Astrocyte of the spinal cord (primary cell): ENCODE measurements at places on chromosomes 4 and X.

DNA sequence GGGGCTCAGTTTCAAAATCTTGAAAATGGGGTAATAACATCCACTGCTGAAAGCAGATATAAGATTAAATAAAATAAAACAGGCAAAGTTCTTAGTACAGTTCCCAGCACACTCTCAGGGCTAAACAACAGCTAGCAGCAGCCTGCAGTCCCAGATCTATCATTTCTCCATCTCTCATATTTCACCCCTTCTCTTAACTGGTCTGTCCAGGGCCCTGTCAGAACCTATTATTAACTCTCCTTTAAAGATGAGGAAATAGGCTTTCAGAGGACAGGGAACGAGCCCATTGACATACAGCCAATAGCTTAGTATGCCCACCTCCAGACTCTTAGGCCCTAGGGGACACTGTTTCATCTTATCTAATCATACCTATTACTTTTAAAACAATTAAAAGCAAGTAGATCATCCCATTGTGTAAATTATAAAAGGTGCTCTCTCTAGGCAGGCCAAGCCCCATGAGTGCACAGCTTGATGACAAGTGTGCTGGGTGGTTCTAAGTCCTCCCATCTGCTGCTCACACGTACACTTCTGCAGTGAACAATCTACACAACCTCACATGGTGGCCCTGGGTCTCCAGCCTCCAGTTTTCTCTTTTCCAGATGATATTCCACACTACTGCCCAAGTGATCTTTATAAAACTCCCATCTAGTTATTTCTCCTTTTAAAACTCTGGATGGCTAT lies 119.0 kb downstream of the APBB2 start:
- no peak for DNase-seq

GRCh38 chrX:110168585-110168984 lies 149.3 kb downstream of the AMMECR1 start:
- DNase-seq = peak; percentile 80

GRCh38 chr4:56803471-56803870 lies 18.0 kb downstream of the SPINK2 start:
- peak; percentile 37 for DNase-seq

DNA sequence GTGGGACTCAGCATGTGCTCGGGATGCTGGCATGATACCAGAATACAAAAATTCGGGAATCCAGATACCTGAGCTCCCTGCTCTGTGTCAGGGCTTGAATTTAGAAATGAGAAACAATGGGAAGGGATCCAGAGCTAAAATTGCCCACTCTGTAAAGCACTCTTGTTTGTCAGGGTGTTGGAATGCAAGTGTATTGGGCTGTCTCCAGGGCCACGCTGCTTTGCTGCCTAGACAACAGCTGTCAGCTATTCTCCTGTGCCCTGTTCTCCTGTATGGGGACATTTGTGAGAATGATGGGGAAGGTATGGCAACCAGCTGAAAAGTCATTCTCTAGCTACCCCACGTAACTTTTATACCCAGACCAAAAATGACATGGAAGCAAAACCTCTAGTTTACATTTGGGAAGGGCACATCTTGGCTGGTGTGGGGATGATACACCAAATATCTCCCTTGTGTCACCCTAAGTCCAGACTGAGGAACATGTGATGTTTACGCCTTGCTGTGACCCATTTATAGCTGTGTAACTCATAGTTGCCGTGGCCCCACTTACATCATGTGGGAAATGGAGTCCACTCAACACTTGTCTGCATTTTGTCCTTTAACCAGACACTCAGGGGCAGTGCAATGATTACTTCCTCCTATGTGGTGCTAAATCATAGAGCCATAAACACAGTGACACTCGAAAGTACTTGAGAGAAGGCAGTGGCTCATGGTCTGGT lies 46.6 kb downstream of the SMPX start:
- DNase-seq = no peak

- DNase-seq = peak; percentile 50
Measured at GRCh38 chr4:67700116-67700737, 728 bp downstream of the UBA6 start.

GRCh38 chr4:183758061-183758757 lies 99.1 kb downstream of the TRAPPC11 start:
- no peak for DNase-seq

DNA sequence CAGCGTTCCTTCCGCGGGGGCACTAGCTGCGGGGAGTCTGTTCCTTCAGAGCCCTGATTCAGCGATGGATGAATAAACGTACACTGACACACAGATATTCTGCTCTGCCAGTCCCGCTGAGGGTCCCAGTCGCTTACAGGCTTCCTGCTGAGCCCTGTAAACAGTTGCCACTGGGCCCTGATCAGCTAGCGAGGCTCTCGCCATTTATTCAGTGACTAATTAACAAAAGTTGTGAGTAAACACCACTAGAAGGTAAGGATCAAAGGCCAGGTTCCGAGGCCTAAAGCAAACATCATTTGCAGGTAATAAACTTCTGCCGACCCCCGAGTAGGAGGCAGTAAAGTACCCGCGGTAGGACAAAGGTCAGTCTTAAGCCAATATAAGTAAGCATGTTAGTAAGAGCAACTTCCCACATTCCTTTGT lies 442.6 kb upstream of the GALNT7 start:
- DNase-seq = no peak

- peak; percentile 39 for DNase-seq
Measured at GRCh38 chrX:136750364-136750763, 30.4 kb downstream of the ARHGEF6 start.

DNA sequence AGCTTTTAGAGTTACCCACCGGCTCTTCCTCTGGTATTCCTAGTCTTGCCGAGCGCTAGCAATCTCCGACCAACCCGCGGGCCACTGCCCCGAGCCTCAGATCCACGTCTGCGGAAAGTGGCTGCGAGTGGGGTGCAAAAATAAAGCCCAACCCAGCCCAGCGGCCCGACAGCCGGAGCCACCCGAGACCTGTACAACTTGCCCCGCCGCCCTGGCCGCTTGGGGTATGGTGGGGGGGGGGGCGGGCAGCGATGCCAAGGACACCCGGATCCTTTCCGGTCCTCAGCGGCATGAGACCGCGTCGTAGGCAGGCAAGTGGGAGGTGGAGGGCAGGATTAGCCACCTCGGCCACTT lies 1.6 kb downstream of the SLITRK4 start:
- DNase-seq = no peak

GRCh38 chr4:105232374-105232773 lies 85.7 kb downstream of the TET2 start:
- no peak for DNase-seq

DNA sequence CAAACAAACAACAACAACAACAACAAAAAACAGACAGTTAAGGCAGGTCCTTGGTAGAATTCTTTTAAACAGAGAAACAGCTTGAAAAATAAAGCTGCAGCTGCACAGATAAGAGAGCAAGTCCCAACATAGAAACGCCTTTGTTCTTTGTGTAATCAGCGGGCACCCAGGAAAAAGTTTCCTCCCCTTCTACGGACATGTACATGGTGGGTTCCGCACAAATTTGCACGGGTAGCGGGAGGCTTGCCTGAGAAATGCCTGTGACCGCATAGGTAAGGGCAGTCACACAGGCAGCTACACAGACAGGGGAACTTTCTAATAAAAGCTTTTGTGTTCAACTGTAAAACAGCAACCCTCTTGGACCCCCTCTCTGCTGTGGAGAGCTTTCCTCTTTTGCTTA lies 25.7 kb upstream of the CT47A1 start:
- DNase-seq = no peak

DNA sequence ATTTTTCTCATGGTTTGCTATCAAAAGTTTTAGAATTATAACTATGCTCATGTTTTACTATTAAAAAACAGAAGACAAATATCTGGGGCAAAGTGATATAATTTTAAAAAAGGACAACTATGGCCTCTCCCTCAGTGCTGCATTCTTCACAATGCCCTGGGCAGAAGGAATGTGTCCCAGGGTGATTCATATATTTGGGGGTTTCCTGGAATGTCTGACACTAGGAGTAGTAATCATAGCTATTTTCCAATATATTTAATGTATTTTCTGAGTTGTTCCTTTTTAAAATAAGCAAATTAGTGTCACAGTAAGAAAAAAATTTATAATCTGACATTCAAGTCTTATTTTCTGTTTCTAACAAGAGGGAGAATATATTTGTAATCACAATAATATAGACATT lies 281.7 kb downstream of the UNC5C start:
- DNase-seq = peak; percentile 43

DNA sequence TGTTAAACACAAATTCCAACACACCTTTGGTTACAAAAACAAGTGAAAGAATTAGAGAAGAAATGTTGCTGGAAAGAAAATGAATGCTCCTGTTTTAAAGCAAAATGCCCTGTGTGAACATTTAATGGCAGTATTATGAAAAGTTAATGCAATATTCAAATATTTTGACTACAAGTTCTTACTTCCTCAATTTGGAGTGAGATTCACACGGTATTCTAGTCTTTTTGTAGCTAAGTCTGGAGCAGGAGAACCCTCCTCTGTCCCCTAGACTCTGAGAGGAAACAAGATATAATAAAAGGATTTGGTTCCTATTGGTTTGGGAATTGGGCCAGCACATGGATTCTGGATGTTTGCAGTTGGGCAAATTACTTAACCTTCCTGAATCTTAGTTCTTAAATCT lies 12.7 kb downstream of the MAD2L1 start:
- no peak for DNase-seq

GRCh38 chr4:111934314-111934713 lies 210.9 kb upstream of the FAM241A start:
- DNase-seq = no peak

DNA sequence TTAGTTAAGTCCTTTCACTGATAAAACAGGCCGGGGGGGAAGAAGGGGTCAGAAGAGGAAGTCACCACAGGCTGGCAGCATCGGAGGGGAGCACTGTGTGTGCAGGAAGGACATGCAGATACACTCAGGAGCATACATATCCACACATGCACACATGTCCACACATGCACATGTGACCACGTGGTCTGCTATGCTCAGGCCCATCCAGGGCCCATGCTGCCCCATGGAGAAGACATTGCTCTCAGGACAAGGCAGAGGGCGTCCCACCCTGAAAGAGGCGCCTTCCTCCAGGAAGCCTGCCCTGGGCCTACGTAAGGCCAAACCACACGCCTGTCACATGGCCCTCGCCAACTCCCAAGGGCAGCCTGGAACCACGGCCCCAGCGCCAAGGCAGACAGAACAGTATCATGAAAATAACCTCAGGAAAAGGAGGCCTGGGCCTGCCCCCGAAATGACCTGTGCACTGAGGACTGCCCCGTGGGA lies 15.8 kb downstream of the WDR1 start:
- DNase-seq = no peak

DNA sequence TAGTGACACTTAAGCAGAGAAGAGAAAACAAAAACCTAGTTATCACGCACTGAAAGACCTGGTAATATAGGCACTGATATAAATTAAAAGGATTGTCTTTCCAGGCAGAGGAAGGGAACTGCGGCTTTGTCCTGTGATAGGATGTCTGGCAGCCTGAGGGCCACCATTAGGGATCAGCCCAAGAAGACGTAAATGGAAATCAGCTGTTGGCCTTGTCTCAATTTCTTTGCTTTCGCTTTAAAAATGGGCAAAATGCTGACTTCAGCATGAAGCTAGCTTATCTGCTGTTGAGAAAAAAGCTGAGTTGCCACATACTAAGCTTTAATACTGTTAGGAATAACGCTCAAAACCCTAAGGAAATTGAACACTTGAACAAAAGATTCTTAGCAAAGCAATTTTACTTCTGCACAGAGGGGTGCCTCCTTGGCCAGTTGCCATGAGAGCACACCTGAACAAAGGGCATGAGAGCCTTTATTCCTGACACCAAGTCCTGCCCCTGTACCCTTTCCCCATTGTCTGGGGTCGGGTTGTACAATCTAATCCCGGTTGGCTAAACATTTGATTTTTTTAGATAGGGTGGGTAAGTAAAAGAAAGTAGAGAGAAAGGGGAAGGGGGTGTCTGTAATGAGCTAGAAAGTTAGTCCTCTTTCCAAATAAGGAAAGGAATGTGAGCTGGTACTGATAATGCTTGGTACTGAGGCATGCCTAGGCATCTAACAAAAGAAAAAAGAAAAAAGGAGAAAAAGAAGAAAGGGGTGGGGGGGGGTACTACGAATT lies 85.1 kb upstream of the UCP1 start:
- DNase-seq = peak; percentile 56

- DNase-seq = no peak
Measured at GRCh38 chr4:54914781-54915180, 210.6 kb downstream of the KDR start.

DNA sequence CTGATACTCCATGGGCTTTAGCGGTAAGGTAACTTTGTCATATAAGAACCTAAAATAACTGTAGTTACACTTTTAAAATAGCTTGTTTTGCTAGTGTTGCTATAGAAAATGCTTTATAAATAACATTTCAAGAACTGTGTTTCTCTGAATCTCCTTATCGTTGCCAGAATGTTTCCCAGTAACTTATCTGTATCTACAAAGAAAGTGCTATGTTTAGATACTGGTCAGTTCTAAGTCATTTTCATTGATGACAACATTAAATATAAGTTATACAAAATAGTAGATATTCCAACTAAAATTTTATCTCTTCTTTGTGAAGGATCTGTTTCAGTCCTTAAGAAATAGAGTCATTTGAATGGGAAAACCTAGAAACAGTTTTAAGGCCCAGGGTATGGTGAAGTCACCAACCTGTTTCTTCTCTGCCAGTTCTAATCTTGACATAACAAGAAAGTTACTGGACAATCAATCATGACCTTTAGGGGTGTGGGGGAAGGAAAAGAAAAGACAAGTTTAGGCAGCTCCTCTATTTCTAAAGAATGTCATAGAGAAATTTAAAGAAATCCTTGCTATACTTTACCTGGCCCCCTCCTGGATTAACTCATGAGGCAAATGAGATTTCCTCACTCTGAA lies 425.9 kb downstream of the RPA4 start:
- DNase-seq = no peak

- DNase-seq = no peak
Measured at GRCh38 chr4:155077452-155078229, 130.8 kb upstream of the NPY2R start.

DNA sequence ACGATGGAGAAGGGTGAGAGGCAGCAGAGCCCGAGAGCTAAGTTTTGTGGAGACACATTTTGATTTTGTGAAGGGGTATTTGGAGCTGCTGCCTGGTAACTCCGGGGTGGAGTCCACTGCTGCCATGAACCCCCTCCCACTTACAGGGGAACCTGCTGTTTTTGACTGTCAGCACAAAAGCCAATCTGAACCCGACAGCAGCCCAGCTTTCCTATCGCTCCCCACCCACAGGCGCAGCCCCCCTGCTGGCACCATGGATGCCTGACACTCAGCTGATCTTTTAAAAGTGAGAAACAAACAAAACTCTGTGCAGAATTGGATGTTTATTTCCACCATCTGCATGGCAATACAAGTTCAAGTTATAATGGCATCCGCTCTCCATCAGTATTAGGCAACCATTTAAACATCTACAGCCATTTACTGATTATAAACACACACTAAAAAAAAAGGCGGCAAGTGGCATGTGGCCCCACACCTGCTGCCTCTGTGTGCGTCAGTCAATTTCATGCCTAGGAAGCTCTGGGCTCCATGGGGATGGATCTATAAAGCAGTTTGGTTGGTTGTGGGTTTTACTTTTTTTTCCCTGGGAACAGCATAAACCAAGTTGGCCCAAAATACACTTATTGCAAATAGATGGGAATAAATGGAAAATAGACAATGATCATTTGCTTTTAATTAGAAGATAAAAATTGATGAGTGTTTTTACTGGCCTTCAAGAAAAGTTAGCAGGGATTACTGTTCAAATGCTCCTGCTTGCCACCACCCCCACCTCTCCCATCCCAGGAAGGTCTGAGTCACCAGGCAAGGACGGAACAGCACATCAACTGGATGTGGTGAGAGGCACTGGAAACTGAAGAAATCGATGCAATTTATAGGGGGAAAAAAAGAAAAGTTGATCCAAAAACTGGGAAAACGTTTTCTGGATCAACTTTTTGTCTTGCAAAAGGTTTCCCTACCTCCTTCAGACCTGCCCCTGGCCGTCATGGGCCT lies 46.0 kb downstream of the SEPSECS start:
- peak; percentile 64 for DNase-seq

- DNase-seq = no peak
Measured at GRCh38 chr4:13209600-13209999, 274.5 kb downstream of the RAB28 start.
